ENCODE measurements at places on chromosomes 6 and 20. TPM values are rescaled to one million over a fixed set of nuclear protein-coding genes. Genes with fewer than 3 reads are reported as not detected.

POLR3F gene
- polyA plus RNA-seq, result 26.0 TPM

ADRM1 gene
- polyA plus RNA-seq, result 86.1 TPM

HSPA12B gene
- 13.2 TPM for polyA plus RNA-seq

MDFI gene
- polyA plus RNA-seq, result 150 TPM

ADGRF4 gene
- polyA plus RNA-seq, result not detected

RGS17 gene
- 30.3 TPM for polyA plus RNA-seq

CAGE1 gene
- polyA plus RNA-seq, result not detected

BPIFB2 gene
- polyA plus RNA-seq, result not detected

SH3BGRL2 gene
- 23.8 TPM for polyA plus RNA-seq

C20orf202 gene
- 0.59 TPM for polyA plus RNA-seq

RNF217 gene
- polyA plus RNA-seq, result 10.7 TPM

TPBG gene
- 23.4 TPM for polyA plus RNA-seq

SLC22A16 gene
- polyA plus RNA-seq, result 0.63 TPM

SLC17A4 gene
- polyA plus RNA-seq, result not detected

SIRPA gene
- polyA plus RNA-seq, result 45.2 TPM

TREM1 gene
- polyA plus RNA-seq, result 0.49 TPM

VWA7 gene
- 4.0 TPM for polyA plus RNA-seq

SIRPD gene
- polyA plus RNA-seq, result not detected

HLA-A gene
- polyA plus RNA-seq, result 215 TPM

RHAG gene
- 0.27 TPM for polyA plus RNA-seq

LY6G6F gene
- not detected for polyA plus RNA-seq

PSORS1C2 gene
- not detected for polyA plus RNA-seq

TSPO2 gene
- 0.38 TPM for polyA plus RNA-seq

XKR7 gene
- polyA plus RNA-seq, result 9.0 TPM

PRPH2 gene
- polyA plus RNA-seq, result 7.3 TPM

TOX2 gene
- polyA plus RNA-seq, result 15.1 TPM

WFDC6 gene
- not detected for polyA plus RNA-seq

BPIFB1 gene
- 0.13 TPM for polyA plus RNA-seq

SPATS1 gene
- polyA plus RNA-seq, result 0.51 TPM

RIPPLY2 gene
- 18.5 TPM for polyA plus RNA-seq

DLK2 gene
- polyA plus RNA-seq, result 14.5 TPM

OR2B6 gene
- not detected for polyA plus RNA-seq

ABCC10 gene
- polyA plus RNA-seq, result 36.0 TPM

IL20RA gene
- 1.7 TPM for polyA plus RNA-seq

FHL5 gene
- 1.8 TPM for polyA plus RNA-seq

ULBP3 gene
- 6.9 TPM for polyA plus RNA-seq

AKAP12 gene
- 102 TPM for polyA plus RNA-seq

SLC35F1 gene
- polyA plus RNA-seq, result 68.4 TPM

TASP1 gene
- 8.9 TPM for polyA plus RNA-seq

ACSS1 gene
- polyA plus RNA-seq, result 33.6 TPM
